ENCODE measurements at places on chromosomes 13 and 19.

- DNase-seq: no peak
These were observed 64.0 kb downstream of the RXFP2 start for GRCh38 chr13:31803311-31803710.

GRCh38 chr19:15303105-15303780 lies 29.1 kb downstream of the BRD4 start:
- no peak for DNase-seq

GRCh38 chr19:41172297-41173164 lies 20.5 kb upstream of the CYP2S1 start:
- DNase-seq: no peak

DNA sequence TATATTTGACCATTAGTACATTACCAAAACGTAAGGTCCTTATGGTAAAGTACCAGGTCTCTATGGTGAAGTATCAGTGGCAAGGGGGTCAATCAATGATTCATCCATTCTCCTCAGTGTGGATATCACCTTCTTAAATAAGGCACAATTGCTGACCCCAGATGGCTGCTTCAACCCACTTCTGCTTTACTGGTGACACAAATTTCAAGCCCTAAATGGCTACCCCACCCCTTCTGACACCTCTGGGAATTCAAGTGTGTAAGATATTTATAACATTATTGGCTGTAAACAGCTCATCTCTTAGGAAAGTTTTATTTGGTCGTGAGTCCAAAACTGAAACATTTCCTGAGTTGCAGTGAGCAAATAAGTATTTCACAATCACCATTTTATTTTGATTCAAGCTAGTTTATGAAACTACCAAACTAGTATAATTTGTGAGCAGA lies 7.9 kb upstream of the WBP4 start:
- DNase-seq: no peak

DNA sequence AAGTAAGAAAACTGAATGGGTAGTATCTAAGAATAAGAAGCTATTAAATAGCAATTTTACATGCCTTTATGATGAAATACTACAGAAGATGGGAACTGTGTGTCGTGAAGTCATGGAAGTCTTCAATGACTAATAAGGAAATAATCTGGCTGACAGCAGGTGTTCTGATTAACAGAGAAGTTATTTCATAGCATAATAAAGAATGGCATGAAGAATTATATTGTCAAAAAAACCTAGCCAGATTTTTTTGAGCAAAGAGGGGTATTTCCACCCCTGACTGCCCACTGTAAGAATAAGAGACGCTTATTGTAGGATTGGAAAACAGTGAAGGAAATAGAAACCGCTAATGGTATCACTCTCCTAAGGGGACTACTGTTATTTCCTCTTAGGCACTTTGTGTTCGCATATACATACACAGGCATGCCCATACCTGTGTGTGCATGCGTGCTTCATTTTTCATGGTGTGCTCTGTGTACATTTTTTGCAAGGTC lies 318.8 kb downstream of the SHISA2 start:
- DNase-seq: peak; percentile 61

- no peak for DNase-seq
These were observed 593.8 kb downstream of the OLFM4 start for GRCh38 chr13:53622456-53622855.

GRCh38 chr19:41912899-41913537 lies 15.2 kb downstream of the ERFL start:
- DNase-seq: no peak

DNA sequence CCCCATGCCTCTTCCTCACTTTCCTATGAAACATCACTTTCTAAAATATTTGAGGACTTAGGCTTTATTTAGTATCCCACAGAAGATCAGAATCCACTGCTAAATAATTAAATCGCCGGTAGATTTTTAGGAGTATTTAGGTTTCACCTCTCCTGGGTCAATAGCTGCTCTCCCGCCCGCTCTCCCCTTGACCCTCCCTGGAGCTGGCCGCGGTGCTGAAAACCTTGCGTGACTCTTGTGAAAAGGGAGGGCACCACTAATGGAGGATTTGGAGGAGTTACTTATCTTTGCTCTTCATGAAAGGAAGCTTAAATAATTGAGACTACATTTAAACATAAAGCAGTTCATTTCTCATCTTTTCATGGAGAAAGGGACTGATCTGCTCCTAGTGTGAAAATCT lies 14.1 kb downstream of the POU4F1 start:
- no peak for DNase-seq

DNA sequence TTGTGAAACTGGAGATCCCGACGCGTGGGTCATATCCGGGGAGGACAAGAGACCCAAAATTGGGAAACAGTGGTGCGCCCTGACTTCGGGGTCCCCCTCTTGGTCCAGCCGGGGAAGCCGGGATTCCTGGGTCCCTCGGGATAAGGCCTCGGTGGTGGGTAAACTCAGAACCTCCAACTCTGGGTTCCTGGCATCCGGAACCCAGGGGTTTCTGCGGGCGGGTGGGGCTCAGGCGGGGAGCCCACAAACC lies 688 bp downstream of the ZFP36 start:
- DNase-seq: no peak

GRCh38 chr19:35731353-35731752 lies 10.9 kb downstream of the IGFLR1 start:
- no peak for DNase-seq

GRCh38 chr19:49324801-49325576 lies at the start of gene SLC6A16:
SLC6A16 (minus strand) TSS chr19:49325191; CDS start chr19:49311347, 13,844 bp downstream.
- no peak for DNase-seq

DNA sequence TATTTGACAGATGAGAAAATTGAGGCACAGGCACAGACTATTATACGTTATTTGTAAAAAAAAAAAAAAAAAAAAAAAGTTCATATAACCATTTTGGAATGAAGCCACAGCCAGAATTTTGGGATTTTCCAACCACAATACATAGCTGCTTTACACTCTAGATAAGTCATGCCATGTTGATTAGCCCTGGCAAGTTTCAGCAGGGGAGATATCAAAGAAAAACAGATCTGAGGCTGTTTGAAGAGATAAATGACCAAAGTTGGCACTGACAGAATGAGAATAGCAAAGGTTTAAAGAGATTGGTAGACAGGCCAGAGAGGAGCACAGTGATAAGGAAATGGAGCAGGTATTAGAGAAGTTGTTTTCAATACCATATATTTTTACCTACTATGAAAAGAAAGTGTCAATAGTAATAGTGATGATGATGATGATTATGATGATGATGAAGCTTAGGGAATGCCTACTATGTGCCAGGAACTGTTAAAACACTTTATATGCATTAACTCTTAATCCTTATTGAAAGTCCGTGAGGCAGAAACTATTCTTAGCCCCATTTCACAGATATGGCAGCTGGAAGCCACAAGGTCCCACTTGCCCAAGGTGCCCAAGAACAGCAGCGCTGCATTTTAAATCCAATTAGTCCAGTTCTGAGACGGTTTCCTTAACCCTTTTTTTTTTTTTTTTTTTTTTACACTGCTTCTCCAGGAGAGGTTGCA lies 105.5 kb downstream of the MBNL2 start:
- DNase-seq: no peak

- no peak for DNase-seq
These were observed 87.6 kb downstream of the RNF17 start for GRCh38 chr13:24851546-24851945.

- DNase-seq: peak; percentile 4
These were observed 9.9 kb upstream of the ZNF227 start for GRCh38 chr19:44202470-44202869.

DNA sequence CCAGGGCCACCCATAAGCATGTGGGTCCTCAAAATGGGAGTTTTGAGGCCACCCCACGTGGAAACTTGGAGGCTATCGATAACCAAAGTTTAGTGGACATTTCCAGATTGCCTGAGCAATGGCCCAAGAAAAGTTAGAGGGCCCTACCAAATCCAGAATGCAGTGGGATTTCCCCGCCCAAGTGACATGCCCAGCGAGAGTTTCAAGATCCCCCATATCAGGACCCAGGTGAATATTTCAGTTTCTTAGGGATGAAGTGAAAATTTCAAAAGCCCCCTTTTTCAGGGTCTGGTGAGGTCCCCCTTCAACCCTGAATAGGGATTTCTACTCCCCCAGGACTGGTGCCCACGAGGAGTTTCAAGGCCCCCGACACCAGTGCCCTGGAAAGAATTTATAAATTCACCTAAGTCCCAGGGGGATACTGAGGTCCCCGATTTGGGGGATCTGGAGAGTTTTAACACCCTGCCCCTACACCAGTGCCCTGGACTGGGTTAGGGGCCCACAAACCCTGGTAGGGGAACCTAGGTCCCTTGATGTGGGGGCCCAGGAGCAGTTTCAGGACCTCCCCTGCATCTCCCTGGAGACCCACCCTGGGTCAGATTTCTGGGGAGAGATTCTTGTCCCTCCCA lies 695 bp downstream of the BST2 start:
- no peak for DNase-seq

- no peak for DNase-seq
These were observed 233.6 kb downstream of the PCDH9 start for GRCh38 chr13:66996503-66996902.

DNA sequence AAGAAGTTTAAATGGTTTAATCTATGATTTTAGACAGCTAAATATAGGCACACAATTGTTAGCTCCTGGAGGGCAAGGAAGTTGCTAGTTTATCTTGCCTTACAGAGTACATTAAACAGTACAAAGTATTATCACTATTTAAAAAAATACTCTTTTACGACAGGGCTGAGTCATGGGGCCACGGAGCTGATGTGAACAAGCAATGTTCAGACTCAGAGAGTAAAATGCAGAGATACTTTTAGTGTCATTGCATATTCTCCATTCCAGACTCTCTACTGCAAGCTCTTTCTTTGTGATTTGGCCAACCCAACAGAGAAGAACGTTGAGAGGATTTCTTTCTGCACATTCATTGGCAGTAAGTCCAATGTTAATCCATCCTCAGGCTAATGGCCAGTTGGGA lies 352.4 kb downstream of the SPRY2 start:
- DNase-seq: peak; percentile 79

GRCh38 chr19:45364696-45365095 lies 5.7 kb downstream of the ERCC2 start:
- no peak for DNase-seq

DNA sequence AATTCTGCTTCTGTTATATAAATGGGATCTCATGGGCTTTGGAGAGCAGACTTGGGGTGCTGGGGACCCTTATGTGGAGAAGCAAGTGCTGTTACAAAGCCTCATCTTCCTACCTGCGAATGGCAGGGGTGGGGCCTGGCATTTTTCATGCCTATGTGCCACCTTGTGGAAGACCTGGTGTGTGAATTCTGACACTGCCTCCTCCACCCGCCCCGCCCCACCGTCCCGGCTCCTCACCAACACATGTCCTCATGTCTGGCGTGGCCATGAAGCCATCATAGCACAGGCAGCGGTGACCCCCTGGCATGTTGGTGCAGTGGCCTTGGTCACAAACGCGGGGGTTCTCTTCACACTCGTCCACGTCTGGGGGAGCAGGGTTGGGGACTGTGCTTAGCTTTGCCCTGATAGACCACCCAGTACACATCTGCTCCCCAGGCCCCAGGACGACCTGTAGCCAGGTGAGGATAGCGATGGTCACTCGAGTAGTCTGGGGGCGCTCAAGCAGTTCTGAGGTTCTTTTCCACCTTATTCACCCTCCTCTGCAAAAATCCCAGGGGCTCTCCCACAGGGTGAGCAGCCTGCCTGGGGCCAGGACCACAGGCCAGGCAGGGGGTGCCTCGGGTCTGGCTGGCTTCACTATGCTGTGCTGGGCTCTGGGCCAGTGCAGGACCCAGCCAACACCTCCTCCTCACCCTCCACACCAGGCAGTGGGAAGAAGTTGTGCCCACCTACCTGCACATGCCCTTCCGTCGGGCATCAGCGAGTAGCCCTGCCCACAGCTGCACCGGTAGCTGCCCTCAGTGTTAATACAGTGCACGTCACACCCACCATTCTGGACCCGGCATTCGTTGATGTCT lies 32.7 kb downstream of the FBN3 start:
- no peak for DNase-seq

DNA sequence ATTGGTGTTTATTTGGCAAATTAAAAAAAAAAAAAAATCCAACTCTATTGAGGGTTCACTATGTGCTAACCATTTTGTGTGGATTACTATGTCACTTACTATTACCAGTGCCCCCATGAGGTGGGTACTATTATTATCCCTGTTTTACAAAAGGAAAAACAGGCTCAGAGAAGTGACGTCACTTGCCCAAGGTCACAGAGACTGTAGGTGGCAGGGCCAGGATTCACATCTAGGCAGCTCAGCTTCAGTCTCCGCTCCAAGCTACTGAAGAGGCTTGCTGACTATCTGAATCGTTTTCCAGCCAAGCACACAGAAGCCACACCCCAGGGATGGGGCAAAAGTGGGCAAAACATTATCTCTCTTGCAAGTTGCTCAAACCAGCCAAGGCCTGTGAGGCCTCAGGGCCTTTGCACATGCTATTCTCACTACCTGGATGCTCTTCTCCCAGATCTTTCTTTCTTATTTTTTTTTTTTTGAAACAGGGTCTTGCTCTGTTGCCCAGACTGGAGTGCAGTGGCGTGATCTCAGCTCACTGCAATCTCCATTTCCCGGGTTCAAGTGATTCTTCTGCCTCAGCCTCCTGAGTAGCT lies 4.8 kb upstream of the ANGPTL8 start:
- no peak for DNase-seq

DNA sequence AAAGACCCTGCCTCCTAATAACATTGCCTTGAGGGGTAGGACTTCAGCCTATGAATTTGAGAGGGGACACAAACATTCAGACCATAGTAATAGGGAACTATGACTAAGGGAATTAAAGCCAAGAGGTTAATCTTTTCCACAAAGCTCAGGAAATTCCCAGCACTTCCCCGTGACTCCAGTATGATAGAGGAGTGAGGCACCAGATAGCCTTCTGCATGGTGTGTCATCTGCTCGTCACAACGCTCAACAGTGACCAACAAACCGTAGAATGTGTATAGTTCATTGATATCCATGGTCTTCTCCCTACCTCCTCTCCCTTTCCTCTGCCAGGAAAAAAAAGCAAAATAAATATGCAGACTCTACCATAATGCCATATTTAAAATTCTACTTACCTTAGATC lies 64.4 kb downstream of the B3GLCT start:
- no peak for DNase-seq

- no peak for DNase-seq
These were observed 3.4 kb downstream of the PVR start for GRCh38 chr19:44647144-44647543.

GRCh38 chr13:40985381-40986100 lies 33.6 kb downstream of the ELF1 start:
- no peak for DNase-seq

DNA sequence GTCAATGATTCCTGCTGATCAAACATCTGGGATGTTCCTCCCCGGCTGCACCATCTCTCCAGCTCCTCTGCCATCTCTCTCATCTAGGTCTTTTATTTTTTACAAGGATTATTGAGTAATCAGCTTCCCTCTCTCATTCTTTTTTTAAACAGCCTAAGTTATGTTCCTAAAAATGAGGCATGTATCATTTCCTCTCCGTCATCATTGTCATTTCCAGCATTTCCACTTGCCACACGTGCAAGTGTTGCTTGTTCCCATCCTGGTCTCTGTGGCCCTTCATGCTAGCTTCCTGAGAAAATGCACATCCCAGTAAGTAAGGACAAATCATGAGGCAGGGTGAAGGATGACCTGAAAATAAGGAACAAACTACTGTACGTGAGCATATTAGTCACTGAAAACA lies 102.7 kb upstream of the POSTN start:
- DNase-seq: peak; percentile 79

- no peak for DNase-seq
These were observed 244.2 kb downstream of the PCCA start for GRCh38 chr13:100333141-100333540.

- DNase-seq: no peak
These were observed 156.3 kb downstream of the SLITRK5 start for GRCh38 chr13:87827479-87827878.

- peak; percentile 22 for DNase-seq
These were observed 36.4 kb downstream of the RXFP2 start for GRCh38 chr13:31775686-31776085.
